ENCODE measurements at places on chromosomes 5 and 9.
A peak's percentile ranks its signal among the peaks of the same experiment; 100 is the strongest.

GRCh38 chr9:14158916-14159315, 155.0 kb downstream of the NFIB start:
- no peak for DNase-seq

- no peak for DNase-seq
Measured at GRCh38 chr9:77731930-77732329, 83.8 kb upstream of the GNA14 start.

DNA sequence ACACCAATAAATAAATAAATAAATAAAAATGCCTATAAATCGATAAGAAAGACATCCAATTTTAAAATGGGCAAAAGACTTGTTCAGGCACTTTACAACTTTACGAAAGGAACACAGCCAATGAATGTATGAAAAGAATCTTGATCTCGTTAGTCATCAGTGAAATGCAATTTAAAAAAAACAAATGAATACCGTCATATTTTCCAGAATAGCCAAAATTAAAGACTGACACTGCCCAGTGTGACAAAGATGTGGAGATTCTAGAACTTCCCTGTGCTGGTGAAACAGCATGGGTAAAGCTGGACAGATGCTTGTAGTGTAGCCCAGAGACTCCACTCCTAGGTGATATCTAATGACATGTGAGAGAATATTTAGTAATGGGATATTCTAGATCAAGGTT, 127.1 kb downstream of the GOLPH3 start:
- no peak for DNase-seq

DNA sequence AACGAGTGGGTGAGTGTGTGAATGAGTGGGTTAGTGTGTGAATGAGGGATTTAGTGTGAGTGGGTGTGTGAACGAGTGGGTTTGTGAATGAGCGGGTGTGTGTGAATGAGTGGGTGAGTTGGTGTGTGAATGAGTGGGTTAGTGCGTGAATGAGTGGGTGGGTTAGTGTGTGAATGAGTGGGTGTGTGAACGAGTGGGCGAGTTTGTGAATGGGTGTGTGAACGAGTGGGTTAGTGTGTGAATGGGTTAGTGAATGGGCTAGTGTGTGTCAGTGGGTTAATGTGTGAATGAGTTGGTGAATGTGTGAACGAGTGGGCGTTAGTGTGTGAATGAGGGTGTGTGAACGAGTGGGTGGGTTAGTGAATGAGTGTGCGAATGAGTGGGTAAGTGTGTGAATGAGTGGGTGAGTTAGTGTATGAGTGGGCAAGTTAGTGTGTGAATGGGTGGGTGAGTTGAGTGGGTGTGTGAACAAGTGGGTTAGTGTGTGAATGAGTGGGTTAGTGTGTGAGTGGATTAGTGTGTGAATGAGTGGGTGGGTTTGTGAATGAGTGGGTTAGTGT, 39.6 kb downstream of the NKD2 start:
- no peak for DNase-seq

GRCh38 chr5:80070338-80071056, 35.3 kb downstream of the THBS4 start:
- no peak for DNase-seq

GRCh38 chr9:88313364-88314220, 74.7 kb upstream of the SPIN1 start:
- peak; percentile 71 for DNase-seq

DNA sequence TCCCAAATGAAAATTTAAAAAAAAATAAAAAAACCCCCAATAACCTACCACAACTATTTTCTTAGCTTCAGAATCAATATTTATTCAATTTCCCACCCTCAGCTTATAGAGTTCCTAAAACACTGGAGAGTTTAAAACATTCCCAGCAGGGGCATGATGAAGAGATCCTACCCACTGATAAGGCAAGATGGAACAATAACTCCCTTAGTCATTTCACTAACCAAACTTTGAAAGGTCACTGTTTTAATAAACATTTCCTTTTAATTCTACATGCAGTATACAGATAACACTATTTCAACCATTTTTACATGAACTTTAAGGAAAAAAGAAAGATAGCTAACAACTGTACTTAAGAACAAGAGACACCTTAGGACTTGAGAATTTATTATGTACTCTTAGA, 34.9 kb upstream of the ACOT12 start:
- DNase-seq = no peak

GRCh38 chr9:71740199-71740598, 28.1 kb downstream of the CEMIP2 start:
- no peak for DNase-seq

- no peak for DNase-seq
Measured at GRCh38 chr9:121073038-121073437, 1.7 kb upstream of the CNTRL start.

GRCh38 chr9:101991926-101992325, 253.5 kb upstream of the GRIN3A start:
- DNase-seq = no peak

DNA sequence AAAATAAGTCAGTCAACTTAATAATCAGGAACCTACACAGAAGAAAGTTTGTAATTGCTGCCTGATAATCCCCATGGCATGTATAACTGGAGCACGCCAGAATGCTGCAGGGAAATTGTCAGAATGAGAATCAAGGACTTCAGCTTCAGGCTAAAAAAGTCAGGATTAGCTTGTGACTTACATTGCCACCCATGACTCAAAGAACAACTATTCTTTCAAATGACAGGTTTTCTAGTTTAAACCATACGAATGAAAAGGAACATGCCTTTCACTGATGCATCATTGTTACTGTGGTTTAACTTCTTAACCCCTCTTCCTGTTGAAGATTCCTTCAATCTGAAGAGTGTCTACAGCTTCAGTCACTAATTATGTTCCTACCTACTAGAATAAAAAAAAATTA, 112.4 kb downstream of the ISL1 start:
- DNase-seq = no peak

DNA sequence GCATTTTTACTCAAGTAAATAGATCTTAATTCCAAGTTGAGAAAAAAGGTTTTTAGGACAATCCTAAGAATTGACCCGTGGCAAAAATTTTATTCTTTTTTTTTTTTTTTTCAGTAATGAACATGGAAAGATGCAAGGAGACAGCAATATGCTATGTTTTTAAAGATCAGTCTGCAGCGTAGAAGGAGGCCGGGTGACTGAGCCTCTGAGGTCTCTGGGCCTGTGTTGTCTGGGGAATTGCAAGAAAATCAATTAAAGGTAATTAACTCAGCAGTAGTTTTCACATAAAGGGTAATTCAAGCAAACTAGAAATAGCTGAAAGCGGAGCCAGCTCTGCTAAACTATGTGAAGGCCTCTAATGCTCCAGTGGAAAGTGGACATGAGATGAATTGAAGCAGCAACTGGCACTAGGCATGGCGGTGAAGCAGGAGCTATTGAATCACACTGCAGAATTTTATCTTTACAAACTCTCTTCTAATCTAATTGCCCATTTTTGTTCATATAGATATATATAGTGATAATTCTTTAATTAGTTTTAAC, 285.2 kb upstream of the ITGA1 start:
- DNase-seq = no peak

DNA sequence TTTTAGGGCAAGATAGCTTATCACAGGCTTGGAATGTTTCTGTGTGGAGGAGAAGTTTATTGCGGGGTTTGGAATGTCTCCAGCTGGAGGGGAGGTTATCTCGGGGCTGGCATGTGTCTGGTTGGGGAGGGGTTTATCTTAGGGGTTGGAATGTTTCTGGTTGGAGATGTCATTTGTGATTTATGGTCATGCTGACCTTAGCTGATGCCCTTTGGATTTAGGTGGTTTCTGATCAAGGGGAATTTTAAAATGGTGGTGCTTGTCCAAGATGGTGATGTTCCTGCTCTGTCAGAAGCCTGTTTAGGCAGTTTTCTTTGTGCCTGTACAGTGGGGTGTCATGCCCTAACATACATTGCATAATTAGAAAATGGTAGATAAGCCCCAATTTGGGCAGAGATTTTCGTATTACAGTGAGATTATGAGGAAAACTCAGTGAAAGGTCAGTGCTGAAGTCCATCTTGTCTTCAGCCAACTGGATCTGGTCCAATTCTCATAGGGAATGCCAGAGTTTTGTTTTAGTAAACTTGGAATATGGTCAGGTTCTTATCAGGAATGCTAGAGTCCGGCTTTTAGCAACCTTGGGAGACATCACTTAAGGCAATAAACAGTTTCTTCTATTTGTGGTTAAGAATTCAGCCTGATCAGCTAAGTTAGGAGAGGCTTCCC, 14.3 kb downstream of the CDK20 start:
- DNase-seq = no peak

- no peak for DNase-seq
Measured at GRCh38 chr5:14775857-14776256, 95.7 kb downstream of the ANKH start.
